Mucosa of descending colon (tissue), 3 donors: ENCODE measurements at places on chromosomes 2 and 18. TPM values are rescaled to one million over a fixed set of nuclear protein-coding genes. Genes with fewer than 3 reads are reported as not detected.

IRS1 gene
- total RNA-seq, result 8.1 TPM

FAM124B gene
- 1.4 TPM for total RNA-seq

ME2 gene
- total RNA-seq, result 85.2 TPM

GRCh38 chr2:45190481-45190942, 181.3 kb upstream of the SIX2 start:
- no peak for DNase-seq

- DNase-seq, result no peak
Observed at GRCh38 chr2:220040346-220040745, 412.9 kb downstream of the SLC4A3 start.

- no peak for DNase-seq
Observed at GRCh38 chr2:65319072-65319673, 91.5 kb downstream of the ACTR2 start.

- DNase-seq, result no peak
Observed at GRCh38 chr18:35164133-35164532, 76.7 kb upstream of the ZNF397 start.

DNA sequence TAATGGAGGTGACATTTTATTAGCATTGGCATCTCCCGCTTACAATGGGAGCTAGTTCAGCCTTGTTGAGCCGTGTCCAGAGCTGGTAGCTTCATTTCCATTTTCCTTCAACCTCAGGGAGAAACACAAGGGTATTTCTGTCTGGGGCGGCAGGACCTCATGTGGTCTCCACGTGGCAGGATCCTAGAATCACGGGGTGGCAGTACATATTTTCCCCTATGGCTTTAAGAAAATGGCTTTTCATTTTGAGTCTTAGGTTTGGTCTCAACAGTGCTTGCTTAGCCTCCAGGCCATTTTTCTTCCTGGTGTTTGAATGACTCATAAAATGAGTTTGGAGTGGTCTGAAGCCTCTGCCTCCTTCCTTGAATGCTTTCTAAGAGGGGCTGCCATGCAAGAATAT, 20.3 kb downstream of the CABLES1 start:
- no peak for DNase-seq

DNA sequence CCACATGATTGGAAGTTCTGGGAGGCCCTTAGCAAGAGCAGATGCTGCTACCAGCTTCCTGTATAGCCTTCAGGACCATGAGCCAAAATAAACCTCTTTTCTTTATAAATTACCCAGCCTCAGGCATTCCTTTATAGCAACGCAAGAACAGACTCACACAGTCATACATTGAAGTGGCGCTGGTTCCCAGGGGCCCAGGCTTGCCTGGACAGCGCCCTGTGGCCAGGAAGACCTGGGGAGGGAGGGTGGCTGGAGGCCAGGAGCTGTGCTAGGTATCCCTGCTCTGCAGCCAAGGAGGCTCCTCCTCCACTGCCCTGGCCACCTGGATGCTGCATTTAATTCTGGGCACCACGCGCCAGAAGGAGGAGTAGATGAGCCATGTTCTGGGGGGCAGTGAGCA, 98.1 kb downstream of the AGAP1 start:
- DNase-seq, result no peak

- DNase-seq, result no peak
Observed at GRCh38 chr2:162071001-162071400, 3.0 kb downstream of the DPP4 start.

- DNase-seq, result no peak
Observed at GRCh38 chr2:105321875-105322646, 7.5 kb downstream of the TGFBRAP1 start.
